ENCODE measurements at places on chromosomes 12 and 14.

- DNase-seq: peak; percentile 4
These were observed 6.0 kb downstream of the PSMD9 start for GRCh38 chr12:121894633-121895032.

GRCh38 chr12:90741611-90742010 lies 213.4 kb downstream of the CCER1 start:
- no peak for DNase-seq

- no peak for DNase-seq
These were observed 4.2 kb upstream of the CLECL1 start for GRCh38 chr12:9736936-9737705.

- DNase-seq: peak; percentile 9
These were observed 11.8 kb upstream of the POLR3B start for GRCh38 chr12:106345746-106346145.

GRCh38 chr14:91058042-91058581 lies 2.3 kb downstream of the RPS6KA5 start:
- DNase-seq: peak; percentile 27

- no peak for DNase-seq
These were observed 7.6 kb downstream of the CALCOCO1 start for GRCh38 chr12:53719649-53720048.

- no peak for DNase-seq
These were observed 36.8 kb upstream of the NINJ2 start for GRCh38 chr12:700016-700415.

- DNase-seq: no peak
These were observed 113.4 kb upstream of the DYRK2 start for GRCh38 chr12:67535176-67535575.

DNA sequence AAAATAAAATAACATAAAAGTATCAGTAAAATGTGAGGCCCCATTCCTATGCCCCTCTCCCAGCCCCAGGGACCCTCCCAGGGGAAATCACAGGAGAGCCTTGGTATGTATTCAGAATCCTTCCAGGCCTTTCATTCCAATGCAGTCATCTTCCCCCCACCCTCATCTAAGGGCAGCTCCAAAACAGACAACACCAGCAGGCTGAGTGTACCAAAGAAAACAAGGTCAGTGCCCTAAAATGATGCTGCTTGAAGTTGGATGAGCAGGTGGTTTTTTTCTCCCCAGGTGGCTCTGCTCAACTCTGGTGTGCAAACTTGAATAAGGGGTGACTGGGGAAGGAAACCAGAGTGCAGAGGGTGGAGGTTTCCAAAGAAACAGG lies 56.2 kb downstream of the TSPAN9 start:
- DNase-seq: no peak

DNA sequence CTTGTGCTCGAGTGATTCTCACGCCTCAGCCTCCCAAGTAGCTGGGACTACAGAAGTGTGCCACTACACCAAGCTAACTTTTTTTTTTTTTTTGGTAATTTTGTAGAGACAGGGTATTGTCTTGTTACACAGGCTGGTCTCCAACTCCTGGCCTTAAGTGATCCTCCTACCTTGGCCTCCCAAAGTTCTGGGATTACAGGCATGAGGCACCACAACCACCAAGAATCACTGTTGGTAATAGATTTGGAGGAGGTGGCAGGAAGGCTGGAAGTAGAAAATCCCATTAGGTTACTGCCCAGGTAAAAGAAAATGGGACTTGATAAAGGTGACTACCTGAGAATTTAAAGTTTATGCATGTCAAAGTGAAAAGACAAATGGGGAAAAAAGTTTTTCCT lies 1.4 kb upstream of the CDCA4 start:
- DNase-seq: no peak

DNA sequence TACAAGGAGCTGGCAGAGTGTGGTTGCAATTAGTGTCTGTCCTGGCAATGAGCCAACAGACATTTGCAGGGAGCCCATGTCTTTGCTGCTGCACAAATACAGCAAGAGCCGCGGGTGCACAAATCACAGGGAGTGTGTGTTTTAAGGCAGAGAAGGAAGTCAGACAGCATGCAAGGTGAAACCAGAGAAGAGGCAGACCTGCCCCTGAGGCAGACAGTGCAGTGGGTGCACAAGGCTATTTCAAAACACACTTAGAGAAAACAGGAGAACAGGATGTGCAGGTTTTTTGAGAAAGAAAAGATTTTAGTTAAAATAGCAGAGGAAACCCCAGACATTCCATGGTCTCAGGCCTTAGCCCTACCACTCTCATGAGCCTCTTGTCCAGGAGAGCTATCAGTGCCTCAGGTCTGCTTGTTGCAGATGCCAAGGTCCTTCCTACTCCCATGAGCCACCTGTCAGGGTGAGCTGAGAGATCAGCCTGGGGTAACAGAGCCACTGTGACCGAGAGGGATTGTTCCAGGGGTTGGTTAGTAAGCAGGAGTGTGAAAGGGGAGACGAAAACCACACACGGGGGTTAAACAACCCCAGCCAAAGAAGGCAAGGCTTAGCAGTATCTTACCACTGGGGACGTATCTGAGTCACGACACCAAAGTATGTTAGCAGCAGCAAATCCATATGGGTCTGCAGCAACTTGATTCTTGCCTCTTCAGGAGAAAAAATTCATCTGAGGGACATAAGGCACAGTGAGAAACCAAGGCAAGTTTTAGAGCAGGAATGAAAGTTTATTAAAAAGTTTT lies 78.1 kb downstream of the C14orf132 start:
- no peak for DNase-seq

DNA sequence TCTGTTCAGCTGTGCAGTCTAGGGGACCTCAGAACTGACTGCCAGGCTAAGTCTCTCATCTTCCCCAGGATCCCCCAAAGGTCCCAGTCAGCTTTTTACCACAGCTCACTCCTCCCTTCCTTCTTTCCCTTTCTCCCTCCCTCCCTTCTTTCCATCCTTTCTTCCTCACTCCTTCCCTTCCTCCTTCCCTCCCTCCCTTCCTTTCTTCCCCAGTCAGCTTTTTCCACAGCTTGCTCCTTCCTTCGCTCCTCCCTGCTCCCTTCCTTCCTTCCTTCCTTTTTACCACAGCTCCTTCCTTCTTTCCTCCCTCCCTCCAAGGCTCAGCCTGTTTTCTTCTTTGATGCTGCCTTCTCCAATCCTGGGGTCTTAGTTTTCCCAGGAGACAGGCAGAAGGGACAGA lies 39.2 kb downstream of the ATG14 start:
- DNase-seq: no peak

GRCh38 chr12:70049596-70050360 lies 193.5 kb upstream of the CNOT2 start:
- no peak for DNase-seq

- no peak for DNase-seq
These were observed 176.9 kb upstream of the HIF1A start for GRCh38 chr14:61518403-61518802.

- DNase-seq: no peak
These were observed 13.3 kb downstream of the KCTD10 start for GRCh38 chr12:109463756-109464155.

- no peak for DNase-seq
These were observed 20.2 kb upstream of the KIF26A start for GRCh38 chr14:104118006-104118844.

- no peak for DNase-seq
These were observed 99.4 kb upstream of the NCOR2 start for GRCh38 chr12:124666722-124667259.
